Stimulated activated CD8-positive, alpha-beta memory T cell treated with anti-CD3 and anti-CD28 coated beads, Interleukin-4, amount 100 ng/mL, for 4 hours (primary cell): ENCODE measurements at places on chromosomes 3 and 15.

- DNase-seq, result no peak
Measured at GRCh38 chr15:76337059-76337695, 604 bp downstream of the ISL2 start.

DNA sequence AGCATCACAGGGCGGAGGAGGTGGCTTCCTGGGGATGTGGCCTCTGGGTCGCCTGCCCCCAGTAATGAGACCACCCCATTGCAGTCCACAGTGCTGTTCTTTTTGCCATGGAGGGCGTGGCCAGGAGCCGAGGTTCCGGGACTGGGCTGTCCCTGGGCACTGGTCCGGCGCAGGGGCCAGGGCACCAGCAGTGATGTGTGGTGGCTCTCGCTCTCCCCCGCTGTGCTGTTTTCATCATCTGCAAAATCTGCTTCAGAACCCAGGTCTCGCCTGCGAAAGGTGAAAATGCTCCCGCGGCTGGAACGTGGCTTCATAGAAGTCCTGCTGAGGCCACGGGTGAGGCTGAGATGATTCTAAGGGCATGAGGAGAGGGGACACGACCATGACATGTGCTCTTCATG, 45.8 kb downstream of the SCN5A start:
- no peak for DNase-seq

GRCh38 chr3:124203292-124203691, 211.4 kb upstream of the ROPN1 start:
- DNase-seq, result no peak

- no peak for DNase-seq
Measured at GRCh38 chr3:177995381-177996085, 540.7 kb upstream of the KCNMB2 start.

- DNase-seq, result no peak
Measured at GRCh38 chr3:128411574-128412064, 55.1 kb downstream of the DNAJB8 start.

GRCh38 chr15:67331676-67332075, 77.1 kb downstream of the IQCH start:
- no peak for DNase-seq

GRCh38 chr3:125186800-125187598, 25.5 kb downstream of the SLC12A8 start:
- no peak for DNase-seq

- DNase-seq, result no peak
Measured at GRCh38 chr3:98568402-98568801, 25.0 kb downstream of the CPOX start.

- no peak for DNase-seq
Measured at GRCh38 chr3:158105710-158106253, 438 bp downstream of the SHOX2 start.

DNA sequence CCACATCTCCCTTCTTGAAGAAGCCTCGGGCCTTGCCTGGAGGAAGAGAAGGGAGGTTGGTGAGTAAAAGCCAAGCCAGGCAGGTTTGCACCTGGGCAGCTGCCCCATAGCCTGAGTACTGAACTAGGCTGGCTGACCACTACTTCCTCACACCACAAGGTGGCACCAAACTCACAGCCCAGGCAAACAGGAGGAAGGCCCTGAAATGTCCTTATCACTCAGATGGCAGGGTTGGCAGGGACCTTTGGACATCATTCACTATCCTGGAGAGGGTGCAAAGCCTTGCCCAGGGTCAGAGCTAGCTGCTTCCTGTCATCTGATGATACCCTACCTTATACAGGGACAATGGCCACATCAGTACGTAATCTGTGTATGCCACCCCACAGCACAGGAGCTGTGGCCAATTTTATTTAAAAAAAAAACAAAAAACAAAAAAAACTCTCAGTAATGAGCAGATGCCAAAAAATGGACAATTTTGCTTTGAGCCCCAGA, 2.2 kb upstream of the GRAMD2A start:
- peak; percentile 28 for DNase-seq

DNA sequence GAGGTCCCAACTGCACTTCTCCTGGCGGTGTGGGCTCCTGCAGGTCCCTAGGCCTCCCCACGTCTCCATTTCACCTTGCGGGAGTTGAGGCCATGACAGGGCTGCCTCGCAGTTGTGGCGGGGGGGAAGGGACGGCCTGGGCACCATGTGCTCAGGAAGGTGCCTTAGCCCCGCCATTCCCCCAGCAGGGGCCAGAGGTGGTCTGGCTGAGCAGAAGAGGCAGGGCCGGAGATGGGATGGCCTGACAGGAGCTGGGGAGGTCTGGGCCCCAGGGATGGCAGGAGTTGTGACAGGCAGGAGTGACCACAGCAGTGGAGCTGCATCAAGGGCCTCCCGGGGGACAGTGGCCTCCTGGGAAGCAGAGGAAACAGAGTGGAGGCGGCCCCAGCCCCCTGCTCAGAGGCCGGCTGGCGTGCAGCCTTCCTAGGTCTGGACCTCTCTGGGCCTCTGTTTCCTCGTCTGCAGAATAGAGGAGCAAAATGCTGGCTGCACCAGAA, 18.7 kb upstream of the KLF15 start:
- no peak for DNase-seq

DNA sequence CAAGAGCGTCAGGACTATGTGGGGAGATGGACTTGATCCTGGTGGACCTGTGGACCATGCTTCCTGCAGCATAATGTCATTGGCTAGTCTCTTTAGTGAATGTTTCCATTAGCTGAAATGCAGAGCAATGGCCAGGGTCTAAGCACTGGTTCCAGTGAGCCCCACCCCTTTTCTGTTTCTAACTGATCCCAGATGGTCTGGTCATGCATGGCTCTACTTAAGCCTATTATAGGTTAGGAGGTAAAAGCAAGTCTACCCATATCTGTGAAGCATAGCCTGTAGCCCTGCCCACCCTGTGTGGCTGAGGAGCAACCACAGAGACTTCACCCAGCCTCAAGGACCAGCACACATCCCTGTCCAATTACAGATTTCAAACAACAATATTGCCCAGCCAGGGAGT, 419.2 kb downstream of the ZNF385D start:
- no peak for DNase-seq

- DNase-seq, result no peak
Measured at GRCh38 chr3:4438296-4438695, 28.8 kb downstream of the SUMF1 start.

- DNase-seq, result no peak
Measured at GRCh38 chr15:30830961-30831360, 72.8 kb upstream of the FAN1 start.

DNA sequence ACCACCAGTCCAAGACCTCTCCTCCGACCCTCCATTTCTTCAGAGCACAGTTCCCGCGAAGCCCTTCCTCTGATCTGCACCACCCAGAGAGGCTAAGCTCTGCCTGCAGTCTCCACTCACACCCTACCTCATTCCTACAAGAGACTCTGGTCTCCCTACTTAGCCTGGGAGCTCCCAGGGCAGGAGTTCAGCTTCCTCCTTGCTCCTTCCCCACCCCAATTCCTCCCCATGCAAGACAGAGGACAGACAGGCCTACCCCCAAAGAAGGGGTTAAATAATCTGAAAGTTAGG, 12.6 kb upstream of the VIPR1 start:
- no peak for DNase-seq

DNA sequence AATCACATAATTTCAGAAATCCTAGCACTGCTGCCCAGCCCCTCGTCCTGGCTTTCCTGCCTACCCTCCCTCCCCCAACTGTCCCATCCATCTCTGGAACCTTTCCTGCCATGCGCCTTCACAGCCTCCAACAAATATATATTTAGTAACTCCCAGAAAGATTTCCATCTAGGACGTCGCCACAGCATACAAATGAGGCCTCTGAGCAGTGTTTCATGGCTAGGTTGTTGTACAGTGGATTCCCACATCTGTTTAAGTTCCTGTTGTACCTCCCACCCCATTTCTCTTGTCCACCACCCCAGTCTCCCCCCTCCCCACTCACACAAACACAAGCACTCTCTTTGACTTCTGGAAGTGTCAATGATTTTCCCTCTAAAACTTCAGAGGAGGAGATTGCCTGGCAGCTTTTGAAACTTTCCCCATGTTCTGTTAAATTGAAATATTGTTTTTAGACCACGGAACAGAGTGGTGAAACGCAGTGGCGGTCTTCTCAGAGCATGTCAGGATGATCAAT, 280.3 kb upstream of the RORA start:
- no peak for DNase-seq

GRCh38 chr15:99239545-99240198, 9.7 kb downstream of the TTC23 start:
- DNase-seq, result no peak

DNA sequence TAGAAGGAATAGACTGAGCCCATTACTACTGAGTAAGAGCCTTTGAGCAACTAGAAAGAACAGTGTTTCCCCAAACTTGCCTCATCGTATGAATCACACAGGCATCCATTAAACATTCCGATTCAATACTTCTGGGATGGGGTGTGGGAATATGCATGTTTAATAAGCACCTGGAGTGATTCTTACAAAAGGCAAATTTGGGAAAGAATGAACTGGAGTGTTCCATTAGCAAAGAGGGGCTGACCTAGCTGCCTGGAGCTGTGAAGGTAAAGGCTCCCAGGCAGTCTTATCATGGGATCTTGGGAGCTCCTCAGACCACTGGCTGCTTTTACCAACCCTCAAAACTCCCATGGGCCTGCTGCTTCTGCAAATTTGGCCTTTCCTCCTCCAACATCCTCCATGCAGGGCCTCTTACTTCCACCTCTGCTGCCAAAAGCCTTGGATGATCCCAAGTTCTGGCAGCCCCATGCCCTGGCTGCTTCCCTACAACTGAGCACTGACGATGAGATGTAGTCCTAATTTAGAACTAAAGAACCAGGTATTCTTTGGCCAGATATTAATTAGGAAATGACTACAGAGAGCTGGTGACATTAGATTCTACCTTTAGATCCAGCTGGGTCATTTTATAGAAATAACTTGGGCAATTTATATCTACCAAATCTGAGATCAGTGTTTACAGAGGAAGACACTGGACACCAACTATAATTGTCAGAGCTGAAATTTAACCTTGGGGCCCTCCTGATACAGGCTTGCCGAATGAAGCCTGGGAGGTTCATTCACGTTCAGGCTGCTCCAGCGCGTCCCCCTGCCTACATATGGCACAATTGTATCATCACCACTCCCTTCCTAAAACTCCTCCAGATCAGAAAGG, 11.2 kb upstream of the HOMER2 start:
- DNase-seq, result no peak

DNA sequence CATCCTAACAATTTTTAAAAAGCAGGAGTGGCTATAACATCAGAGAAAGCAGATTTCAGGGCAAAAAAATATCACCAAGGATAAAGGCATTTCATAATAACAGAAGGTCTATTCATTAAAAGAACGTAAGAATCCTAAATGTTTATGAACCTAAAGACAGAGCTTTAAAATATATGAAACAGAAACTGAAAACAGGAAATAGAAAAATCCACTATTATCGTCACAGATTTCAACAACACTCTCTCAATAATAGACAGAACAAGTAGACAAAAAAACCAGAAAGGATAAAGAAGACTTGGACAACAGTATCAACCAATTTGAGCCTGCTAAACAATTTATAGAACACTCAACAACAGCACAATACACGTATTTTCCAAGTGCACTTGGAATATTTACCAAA, 71.4 kb downstream of the FBXL22 start:
- DNase-seq, result no peak

- no peak for DNase-seq
Measured at GRCh38 chr3:100257586-100257985, 3.2 kb upstream of the TBC1D23 start.

GRCh38 chr15:81299630-81300273, 24.2 kb downstream of the STARD5 start:
- no peak for DNase-seq

GRCh38 chr3:176447369-176447768, 749.9 kb downstream of the TBL1XR1 start:
- no peak for DNase-seq

GRCh38 chr3:66138336-66139313, 82.2 kb upstream of the SLC25A26 start:
- no peak for DNase-seq

DNA sequence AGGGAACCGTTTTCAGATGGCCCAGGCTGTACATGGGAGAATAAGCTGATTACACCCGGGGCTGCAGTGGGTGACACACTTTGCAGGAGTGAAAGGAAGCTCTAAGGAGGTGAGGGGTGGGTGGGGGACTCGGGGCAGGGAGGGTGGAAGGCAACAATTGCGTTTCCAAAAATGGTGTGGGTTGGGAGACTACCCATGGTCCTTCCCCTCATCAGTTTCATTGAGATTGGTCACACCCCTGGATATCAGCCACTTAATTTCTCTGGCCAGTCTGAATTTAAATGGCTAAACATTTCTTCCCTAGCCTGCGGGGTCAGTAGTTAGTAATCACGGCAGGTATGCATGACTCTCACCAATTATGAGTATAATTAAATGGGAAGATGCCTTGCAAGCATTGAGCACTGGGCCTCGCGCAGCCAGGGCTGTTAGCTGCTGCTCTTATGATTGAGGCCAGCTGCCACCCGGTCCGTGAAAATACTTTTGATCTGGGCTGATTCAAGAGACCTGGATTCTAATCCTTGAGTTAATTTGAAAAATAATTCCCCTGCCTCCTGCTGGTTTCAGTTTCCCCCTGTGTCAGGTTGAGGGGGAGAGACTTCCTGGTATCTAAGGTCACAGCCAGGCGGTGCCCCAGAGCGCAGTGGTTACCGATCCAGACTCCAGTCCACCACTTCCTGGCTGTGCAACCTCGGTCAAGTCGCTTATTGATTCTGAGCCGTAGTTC, 23.3 kb downstream of the SLC6A6 start:
- no peak for DNase-seq

DNA sequence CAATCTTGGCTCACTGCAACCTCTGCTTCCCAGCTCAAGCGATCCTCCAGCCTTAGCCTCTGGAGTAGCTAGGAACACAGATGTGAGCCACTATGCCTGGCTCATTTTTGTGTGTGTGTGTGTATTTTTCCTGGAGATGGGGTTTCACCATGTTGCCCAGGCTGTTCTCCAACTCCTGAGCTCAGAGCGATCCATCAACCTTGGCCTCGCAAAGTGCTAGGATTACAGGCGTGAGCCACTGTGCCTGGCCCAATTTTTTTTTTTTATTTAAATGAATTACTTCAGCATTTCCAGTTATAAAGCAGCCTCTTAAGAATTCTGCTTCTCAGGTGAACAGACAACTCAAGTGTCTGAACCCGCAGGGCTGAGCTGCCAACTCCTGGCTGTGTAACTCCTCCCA, 20.1 kb upstream of the ST3GAL6 start:
- DNase-seq, result no peak

DNA sequence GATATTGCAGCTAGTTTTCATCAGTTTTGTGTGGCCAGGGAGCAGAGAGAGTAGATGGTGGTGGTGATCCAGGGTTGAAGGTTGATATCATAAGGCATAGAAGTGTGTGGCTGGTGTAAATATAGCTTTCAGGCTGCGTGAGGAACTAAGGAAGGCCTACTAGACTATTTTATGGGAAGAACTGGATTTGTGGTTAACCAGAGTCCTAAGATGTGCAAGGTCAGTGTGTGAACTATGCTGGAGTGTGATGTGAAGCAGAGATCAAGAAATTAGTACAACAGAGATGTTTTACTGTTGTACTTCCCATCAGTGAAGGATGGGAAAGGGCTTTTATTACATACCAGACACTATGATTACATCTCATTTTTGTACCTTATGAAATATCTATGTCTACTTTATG, 41.5 kb downstream of the MAPK6 start:
- no peak for DNase-seq
